Urothelium cell line (cell line): ENCODE measurements at places on chromosomes 4 and X.

DNA sequence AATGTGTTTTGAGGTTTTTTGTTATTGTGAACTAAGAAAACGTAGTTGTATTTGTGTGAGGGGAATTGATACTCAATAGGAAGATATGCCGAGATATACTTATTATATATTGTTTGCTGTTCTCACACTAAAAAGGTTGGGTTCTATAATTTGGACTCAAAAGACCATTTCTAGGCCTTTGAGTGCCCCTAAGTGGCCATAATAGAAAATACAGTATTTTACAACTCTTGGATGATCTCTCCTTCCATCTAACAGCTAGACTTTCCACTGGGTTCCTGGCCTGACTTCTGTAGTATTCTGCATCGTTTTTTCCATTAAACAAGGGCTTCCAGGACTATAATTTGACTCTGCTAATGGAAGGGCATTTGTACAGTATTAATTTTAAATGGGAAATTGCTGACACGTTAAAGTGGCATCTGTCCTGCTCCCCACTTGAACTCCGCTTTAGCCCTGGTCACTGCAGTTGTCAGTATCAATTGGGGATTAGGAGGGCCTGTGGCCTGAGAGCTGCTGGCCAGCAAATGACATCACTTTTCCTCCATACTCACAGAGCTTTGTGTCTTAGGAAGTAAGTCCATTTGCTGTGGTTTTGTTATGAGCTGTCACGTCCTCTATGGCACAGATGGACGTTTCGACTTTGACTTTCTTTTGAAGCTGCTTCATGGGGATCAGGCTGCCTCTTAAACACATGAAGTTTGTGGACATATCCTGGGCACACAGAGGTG lies 176.9 kb downstream of the SLIT2 start:
- peak; percentile 2 for DNase-seq

- no peak for DNase-seq
These were observed 81.2 kb downstream of the GAB1 start for GRCh38 chr4:143417679-143418403.

DNA sequence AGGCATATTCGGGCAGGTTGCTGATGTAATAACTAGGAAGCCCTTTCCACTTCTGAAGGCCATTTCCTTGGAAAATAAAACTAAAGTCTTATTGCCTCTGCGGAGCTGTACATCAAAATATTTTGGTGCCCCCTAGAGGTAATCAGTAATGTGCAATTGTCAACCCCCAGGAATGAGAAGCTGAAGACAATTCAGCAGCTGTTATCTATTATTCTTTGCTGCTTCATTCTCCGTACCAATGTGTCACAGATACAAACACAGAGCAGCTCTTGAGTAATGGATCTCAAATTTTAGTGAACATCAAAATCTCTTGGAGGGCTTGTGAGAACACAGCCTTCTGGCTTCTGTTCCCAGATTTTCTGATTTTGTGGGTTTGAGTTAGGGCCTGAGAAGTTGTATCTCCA lies 3.5 kb upstream of the SLIT2 start:
- peak; percentile 13 for DNase-seq

DNA sequence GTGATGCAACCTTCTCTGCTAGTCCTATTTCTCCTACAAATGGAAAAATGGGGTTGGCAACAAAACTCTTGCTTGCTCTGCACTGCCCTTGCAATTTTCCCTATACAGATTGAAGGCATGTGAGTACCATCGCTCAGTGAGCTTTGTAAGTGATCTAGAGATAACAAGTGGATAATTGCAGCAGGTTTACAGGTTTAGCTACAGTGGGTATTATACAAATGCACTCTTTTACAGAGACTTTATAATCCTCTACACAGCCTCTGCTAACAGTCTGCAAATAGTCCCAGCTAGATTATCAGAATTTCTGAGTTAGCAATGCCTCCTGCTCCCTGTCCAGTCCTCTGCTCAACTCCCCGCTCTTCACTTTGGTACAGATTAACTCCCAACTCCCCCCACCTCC lies 11.1 kb downstream of the LEF1 start:
- no peak for DNase-seq

- peak; percentile 1 for DNase-seq
These were observed 40.9 kb upstream of the HMX1 start for GRCh38 chr4:8912506-8912905.

DNA sequence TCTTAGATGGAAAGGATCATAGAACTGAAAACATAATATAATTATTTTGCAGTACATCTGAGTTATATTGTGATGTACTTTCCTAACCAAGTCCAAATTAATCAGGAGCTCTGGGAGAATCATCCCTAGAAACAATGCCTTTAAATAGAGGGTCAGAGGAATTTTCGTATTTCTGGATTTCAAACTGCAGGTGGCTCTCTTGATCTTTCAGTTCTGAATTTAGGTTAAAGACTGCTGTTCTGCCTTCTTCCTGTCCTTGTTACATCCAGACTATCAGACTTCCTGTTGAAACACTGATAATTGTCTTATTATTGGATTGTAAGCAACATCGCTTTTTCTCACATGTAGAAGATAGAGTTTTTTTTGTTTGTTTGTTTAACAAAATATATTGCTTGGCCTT lies 142.7 kb downstream of the RPA4 start:
- DNase-seq: no peak

DNA sequence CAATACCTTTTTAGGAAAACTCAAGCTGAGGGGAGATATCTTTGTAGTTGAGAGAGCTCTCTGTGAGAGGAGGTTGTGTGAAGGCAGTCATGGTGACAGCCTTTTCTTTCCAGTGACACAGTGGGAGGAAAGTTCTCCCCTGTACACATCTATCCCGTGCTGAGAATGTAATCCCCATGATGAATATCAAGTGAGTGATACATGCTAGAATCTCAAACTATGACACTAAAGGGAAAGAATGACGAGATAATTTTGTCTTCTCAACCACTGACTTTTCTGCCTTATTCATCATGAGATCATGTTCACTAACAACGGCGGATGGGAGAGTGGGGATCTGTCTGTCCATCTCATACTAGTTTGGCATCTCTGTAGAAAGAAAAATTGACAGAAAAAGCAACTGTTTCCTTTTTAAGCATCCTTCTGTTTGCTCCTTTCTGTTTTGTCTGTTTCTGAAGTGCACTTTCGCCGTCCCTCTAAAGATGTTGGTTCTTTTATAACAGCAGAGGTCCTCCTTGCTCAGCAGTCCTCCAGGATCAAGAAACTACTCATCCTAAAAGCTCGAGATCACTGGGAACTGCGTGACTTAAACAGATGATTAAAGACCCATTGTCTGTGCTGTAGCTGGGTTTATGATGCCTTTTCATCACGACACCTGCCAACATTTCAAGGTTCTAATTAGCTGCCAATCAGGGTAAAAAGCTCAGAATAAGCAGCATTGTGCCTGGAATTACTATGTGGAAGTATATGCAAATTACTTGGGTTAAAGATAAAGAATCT lies 137.6 kb downstream of the DCK start:
- peak; percentile 36 for DNase-seq

DNA sequence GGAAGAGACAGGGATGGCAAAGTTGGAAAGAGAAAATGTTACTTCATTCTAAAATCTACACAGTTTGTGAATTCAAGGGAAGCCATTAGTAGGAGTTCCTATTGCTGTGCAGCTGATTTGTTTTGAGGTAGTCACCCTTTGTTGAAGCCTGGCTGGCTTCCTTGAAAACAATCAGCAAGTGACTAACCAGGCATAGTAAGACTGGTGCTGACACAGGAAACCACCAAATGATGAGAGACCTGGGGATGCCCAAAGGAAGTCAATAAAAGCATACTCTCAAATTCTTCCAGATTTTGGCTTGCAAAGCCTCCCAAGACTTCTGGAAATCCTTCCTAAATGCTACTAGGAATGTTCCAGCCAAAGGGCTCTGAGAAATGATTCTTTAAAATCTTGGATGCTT lies 23.9 kb upstream of the PRDM8 start:
- DNase-seq: no peak

GRCh38 chrX:19372547-19373331 lies 29.0 kb downstream of the PDHA1 start:
- DNase-seq: peak; percentile 7

DNA sequence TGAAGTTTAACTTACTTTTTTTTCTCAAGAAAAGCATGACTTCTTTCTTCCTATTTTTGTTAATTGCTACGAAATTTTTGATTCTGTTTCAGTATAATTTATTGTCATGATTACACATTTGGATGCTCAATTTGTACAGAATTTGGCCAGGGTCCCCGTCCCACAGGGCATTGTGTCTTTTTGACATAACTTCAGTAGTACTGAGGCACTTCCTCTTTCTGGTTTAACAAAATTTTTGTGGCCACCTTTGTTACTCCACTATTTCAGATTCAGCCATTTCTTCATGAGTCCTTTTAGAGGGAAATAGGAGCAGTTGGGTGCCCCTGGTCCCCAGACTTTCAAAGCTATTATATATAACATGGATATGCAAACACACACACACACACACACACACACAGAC lies 1248.7 kb downstream of the PCDH7 start:
- DNase-seq: no peak

- no peak for DNase-seq
These were observed 21.1 kb downstream of the PLP1 start for GRCh38 chrX:103797691-103798090.

DNA sequence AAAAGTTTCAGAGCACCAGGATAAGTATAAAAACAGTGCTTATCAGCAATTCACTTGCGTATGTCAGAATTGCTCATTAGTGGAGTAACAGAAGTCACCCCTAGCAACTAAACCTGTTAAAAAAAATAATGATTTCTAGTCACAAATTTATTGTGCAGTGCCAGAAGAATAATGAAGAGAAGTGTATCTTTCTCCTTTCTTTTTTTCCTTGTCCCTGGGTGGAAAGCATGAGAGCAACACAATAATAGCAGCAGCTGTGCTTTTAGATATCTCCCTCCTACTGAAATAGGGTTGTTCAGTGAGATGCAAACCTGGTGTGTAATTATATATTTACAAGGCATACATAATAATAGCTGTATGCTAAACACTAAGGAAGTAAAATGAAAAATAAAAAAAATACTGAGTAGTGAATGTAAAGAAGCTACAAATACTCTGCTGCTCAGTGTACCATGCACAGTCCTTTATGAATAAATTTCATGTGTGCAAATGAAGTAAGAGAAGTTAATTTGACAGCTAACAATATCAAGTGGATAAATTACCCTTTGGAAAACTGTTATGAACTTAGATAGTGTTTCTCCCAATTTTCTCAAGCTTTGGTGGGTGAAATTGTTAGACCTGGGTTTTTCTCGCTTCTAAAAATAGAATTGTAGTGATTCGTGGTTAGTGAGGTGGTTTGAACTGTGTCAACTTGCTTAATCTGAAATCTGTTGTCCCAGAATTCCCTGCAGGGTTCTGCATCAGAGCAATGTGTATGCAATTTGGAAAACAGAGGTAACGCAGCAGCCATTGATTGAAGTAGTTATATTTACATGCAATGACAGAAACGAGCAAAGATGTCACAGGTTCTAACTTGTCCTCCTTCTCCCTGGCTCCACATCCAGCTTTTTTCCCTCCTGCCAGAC lies 125.7 kb upstream of the NDST3 start:
- DNase-seq: no peak

DNA sequence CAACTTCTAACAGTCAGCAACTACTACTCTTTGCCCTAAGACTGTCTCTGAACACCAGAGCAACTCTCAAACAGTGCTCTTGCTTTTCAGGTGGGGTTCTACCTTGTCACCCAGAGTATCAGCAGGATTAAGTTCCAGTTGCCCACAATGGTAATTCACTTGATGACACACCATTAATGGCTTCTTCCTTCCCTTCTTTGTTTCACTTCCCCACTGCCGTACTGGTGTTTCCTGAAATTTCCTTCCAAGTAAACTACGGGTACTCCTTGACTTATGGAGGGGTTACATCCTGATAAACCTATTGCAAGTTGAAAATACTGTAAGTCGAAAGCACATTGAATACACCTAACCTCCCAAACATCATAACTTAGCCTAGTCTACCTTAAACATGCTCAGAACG lies 36.6 kb upstream of the PDK3 start:
- DNase-seq: no peak

DNA sequence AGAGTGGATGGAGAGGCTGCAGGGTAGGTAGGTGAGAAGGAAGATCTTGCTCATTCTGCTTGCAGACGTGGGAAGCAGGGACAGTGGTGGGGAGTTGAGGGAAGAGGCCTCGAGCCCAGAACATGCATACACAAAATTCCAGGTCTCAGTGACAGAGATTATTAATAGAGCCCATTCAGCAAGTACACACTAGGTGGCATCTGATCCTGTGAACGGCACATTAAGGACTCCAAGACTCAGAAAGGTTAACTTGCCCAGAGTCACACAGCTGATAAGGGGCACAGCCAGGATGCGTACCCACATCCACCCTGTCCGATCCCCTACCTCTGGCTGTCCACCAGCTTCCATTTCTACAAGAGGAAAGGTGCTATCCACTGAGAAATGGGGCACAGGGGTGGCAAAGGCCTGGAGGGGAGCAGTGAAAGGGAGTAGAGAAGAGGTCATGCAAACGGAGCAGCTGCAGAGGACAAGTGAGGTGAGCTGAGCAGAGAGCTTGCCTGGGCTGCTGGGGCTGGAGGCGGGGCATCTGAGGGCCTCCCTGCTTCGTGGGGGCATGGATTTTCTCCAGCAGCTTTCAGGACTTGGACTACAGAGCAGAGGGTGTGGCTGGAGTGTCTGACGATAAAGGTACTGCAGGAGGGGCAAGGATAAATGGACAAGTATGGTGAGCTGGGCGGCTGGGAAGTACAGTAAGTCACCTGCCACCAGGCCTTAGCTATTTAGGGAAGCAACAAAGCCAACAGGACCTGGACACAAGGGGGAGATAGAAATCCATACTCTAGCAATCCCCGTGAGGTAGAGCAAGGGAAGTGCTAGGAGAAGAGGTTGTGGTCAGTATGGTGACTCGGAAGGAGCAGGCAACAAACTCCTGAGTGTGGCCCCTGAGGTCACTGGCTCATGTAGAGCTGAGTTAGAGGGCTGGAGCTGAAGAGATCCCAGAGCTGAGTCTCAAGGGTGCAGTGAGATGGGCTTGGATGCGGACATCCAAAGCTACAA lies 11.2 kb downstream of the IDS start:
- no peak for DNase-seq

DNA sequence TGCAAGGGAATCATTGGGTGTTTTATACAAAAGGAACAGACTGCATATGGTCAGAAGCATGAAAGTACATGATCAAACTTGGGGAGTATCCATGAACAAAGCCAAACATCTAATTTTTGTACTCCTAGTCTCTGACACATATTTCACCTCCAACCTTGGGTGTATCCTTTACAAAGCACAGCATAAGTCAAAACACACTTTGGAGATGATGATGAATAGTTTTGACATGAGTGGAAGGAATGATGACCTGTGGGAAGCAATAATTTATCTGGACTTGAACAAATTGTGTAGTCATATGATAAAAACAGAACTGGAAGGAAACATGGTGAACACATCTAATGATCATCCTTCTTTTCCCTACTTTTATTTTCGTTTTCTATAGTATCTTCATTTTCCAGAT lies 108.7 kb upstream of the PLS3 start:
- DNase-seq: no peak
